Endothelial cell of umbilical vein (primary cell): ENCODE measurements at places on chromosomes 1 and 21. TPM values are rescaled to one million over a fixed set of nuclear protein-coding genes. Genes with fewer than 3 reads are reported as not detected.

- H3K27me3 ChIP-seq, result no peaks in the 10 kb centered on the region
- no peaks in the 10 kb centered on the region for H3K36me3 ChIP-seq
- no peak for DNase-seq
- no peaks in the 10 kb centered on the region for H3K4me1 ChIP-seq
- H3K4me3 ChIP-seq, result no peak overlapping the region
- no peak overlapping the region for H3K27ac ChIP-seq
Measured at GRCh38 chr1:227742738-227743715, 7.8 kb downstream of the SNAP47 start.

The CGN gene
- 0.73 and 1.2 TPM in 2 replicates for total RNA-seq

- no peak for DNase-seq
- H3K4me3 ChIP-seq, result no peak overlapping the region
- no peaks in the 10 kb centered on the region for H3K27me3 ChIP-seq
- no peaks in the 10 kb centered on the region for H3K36me3 ChIP-seq
Measured at GRCh38 chr1:7012461-7012924, 227.2 kb downstream of the CAMTA1 start.

The RAB3B gene
- 10.4 and 11.9 TPM in 2 replicates for total RNA-seq

- peaks cover 44% of the 10 kb centered on the region for H3K27me3 ChIP-seq
- H3K27ac ChIP-seq, result no peak overlapping the region
- no peaks in the 10 kb centered on the region for H3K36me3 ChIP-seq
- peak; percentile 37 for DNase-seq
Measured at GRCh38 chr1:76868154-76868882, 1.0 kb downstream of the ST6GALNAC5 start.

GRCh38 chr21:31185663-31186062, 147.4 kb upstream of the KRTAP19-8 start:
- no peak for DNase-seq
- H3K27me3 ChIP-seq, result no peaks in the 10 kb centered on the region
- H3K4me1 ChIP-seq, result no peaks in the 10 kb centered on the region
- H3K27ac ChIP-seq, result no peak overlapping the region
- no peaks in the 10 kb centered on the region for H3K36me3 ChIP-seq
- H3K4me3 ChIP-seq, result no peak overlapping the region

DNA sequence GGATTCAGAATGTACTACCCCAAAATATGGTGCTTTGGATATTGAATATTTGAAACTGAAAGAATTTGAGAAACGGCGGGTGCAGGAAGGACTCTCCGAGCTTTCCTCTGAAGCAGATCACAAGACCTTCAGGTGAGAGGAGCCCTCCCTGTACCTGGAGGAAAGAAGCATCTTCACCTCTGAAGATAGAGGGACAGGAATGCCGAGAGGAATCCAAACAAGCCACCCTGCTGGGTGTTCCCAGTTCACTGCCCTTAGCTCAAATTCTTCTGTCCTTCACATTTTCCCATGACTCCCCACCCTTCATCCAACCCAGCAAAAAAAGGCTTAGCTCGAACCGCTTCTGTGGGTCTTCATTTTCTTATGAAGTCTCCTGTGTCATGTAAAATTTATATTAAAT, 18.2 kb upstream of the PADI2 start:
- H3K27ac ChIP-seq, result no peak overlapping the region
- no peaks in the 10 kb centered on the region for H3K36me3 ChIP-seq
- no peaks in the 10 kb centered on the region for H3K4me1 ChIP-seq
- H3K4me3 ChIP-seq, result no peak overlapping the region
- no peak for DNase-seq
- peaks cover 10% of the 10 kb centered on the region for H3K27me3 ChIP-seq

GRCh38 chr1:213669964-213670691, 317.6 kb upstream of the PROX1 start:
- H3K4me1 ChIP-seq, result no peaks in the 10 kb centered on the region
- no peaks in the 10 kb centered on the region for H3K36me3 ChIP-seq
- no peak for DNase-seq
- H3K27me3 ChIP-seq, result peaks cover 2% of the 10 kb centered on the region

- no peaks in the 10 kb centered on the region for H3K27me3 ChIP-seq
- peaks cover 13% of the 10 kb centered on the region for H3K4me1 ChIP-seq
- H3K27ac ChIP-seq, result no peak overlapping the region
- H3K4me3 ChIP-seq, result no peak overlapping the region
Measured at GRCh38 chr1:23964790-23965740, 5.4 kb downstream of the PNRC2 start.

- H3K27ac ChIP-seq, result no peak overlapping the region
- no peaks in the 10 kb centered on the region for H3K27me3 ChIP-seq
- no peak for DNase-seq
- no peak overlapping the region for H3K4me3 ChIP-seq
- no peaks in the 10 kb centered on the region for H3K4me1 ChIP-seq
Measured at GRCh38 chr1:3192361-3192760, 123.4 kb downstream of the PRDM16 start.

DNA sequence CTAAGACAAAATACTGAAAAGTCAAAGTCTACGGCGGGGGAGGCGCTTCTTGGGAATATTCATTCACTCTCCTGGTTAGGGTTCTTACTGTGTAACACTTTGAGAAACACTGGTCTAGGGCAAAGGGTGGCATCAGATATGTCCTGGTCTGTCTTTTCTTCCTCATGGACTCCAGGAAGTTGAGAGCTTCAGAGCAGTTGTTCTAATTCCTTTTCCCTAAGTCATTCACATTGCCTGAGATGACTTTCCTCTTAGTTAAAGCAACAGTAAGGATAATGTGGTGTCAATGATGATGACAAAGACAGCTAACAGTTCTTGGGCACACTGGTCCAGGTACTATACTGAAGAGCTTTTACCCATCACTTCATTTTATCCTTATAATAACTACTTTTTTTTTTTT, 27.0 kb downstream of the FGGY start:
- no peaks in the 10 kb centered on the region for H3K4me1 ChIP-seq
- H3K36me3 ChIP-seq, result no peaks in the 10 kb centered on the region

DNA sequence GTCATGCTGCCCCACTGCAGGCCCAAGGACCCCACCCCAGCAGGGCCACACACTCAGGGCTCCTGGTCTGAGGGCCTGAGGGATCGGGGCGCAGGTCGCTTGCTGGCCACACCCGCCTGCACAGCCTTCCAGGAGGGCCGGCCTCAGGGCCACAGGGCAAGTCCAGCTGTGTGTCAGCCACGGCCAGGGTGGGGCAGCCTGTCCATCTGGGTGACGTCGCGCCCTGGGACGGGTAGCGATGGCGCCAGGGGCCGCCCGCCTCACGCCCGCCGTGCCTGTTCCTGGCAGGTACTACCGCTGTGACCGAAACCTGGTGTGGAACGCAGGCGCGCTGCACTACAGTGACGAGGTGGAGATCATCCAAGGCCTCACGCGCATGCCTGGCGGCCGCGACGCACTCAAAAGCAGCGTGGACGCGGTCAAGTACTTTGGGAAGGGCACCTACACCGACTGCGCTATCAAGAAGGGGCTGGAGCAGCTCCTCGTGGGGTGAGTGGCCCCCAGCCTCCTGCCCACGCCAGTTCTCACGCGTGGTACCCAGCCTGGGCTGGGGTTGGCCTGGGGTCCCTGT, 2.5 kb downstream of the COL6A1 start:
- H3K4me1 ChIP-seq, result peaks cover 9% of the 10 kb centered on the region
- no peak overlapping the region for H3K4me3 ChIP-seq
- no peaks in the 10 kb centered on the region for H3K27me3 ChIP-seq
- no peak overlapping the region for H3K27ac ChIP-seq

DNA sequence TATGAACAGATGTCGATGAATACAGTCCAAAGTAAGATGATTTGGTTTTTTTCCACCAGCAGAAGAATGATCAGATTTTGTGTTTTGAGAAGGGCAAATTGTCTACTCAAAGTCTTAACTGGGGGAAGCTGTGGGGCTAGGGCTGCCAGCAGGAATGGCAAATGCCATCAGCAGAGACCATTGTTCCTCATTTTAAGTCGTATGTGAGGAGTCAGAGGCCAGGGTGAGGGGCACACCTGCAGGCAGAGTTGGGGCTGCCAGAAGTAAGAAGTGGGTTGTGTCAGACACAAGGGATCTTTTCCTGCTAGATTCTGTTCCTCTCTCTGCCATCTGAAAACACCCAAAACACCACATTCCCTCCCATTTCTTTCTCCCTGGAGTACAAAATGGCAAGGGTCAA, 8.7 kb downstream of the PARK7 start:
- no peak overlapping the region for H3K27ac ChIP-seq
- no peaks in the 10 kb centered on the region for H3K4me1 ChIP-seq
- H3K36me3 ChIP-seq, result peaks cover 23% of the 10 kb centered on the region
- H3K4me3 ChIP-seq, result no peak overlapping the region
- no peaks in the 10 kb centered on the region for H3K27me3 ChIP-seq
- DNase-seq, result no peak
